ENCODE measurements at places on chromosomes 2 and 18.

GRCh38 chr2:152483276-152484063 is 148.5 kb downstream of the FMNL2 start:
- no peak for DNase-seq

DNA sequence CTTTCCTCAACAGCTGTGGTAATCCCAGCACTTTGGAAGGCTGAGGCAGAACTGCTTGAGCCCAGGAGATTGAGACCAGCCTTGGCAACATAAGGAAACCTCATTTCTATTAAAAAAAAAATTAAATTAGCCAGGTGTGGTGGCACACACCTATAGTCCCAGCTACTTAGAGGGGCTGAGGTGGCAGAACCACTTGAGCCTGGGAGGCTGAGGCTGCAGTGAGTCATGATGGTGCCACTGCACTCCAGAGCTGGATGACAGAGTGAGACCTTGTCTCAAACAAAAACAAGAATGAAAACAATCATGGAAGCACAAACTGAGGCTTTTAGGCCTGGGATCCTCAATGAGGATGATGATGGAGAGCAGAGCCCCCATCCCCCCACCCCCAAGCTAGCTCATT is 19.8 kb downstream of the GAREM1 start:
- DNase-seq: no peak

- no peak for DNase-seq
Measured at GRCh38 chr2:8198766-8199382, 483.0 kb upstream of the ID2 start.

DNA sequence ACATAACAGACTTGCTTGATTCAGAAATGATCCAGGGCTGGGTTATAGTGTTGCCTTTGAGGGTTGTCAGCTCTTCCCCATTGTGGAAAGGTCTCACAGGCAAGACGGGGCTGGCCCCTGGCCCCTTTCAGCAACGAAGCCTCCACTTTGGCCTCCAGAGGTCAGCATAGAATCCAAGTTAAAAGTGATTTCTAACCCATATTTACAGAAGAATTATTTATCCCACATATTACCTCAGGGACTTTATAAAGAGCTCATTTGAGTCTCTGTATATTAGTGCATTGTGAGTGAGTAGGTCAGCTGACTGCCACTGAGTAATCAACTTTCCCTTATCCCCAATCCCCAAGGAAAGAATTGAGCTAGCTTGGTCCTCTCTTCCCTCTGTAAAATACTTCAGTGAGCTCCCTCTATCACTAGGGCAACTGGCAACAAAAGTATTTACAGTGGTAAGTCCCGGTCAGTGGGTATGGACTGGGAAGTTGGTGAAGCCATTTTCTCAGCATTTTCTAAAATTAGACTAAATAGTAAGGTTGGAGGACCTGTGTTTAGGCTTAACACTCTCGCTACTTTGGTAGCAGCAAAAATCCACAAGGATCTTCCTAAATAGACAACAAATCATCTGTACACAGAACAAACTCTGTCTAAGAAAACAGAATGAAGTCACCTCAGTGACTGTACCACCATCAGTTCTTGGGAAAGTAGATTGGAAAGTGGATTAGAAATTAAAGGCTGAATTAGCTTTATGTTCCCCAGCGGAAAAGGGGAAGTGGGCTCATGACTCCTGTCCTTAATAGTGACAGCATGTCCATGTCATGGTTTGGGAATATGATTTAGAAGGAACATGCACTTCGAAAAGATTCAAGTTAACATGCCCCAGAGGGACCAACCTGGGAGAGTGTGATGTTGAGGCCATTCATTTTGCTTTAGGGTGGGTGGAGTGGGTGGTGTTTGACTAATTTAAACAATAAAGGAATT is 171.0 kb upstream of the SIX3 start:
- DNase-seq: peak; percentile 66

- DNase-seq: no peak
Measured at GRCh38 chr2:222677981-222678380, 6.5 kb downstream of the MOGAT1 start.

- no peak for DNase-seq
Measured at GRCh38 chr2:241871538-241872312, 2.2 kb downstream of the RTP5 start.

DNA sequence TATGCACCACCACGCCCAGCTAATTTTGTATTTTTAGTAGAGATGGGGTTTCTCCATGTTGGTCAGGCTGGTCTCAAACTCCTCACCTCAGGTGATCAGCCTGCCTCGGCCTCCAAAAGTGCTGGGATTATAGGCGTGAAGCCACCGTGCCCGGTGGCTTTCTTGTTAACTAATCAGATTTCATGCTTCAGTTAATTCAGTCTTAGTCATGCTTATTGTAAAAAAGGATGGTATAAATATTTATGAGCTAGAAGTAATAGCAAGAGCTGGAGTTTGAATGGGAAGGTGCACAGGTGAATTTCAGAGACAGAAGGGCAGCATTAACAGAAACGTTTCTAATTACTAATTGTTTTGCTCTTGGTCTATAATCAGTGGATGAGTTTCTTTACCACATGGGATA is 10.3 kb downstream of the GEMIN6 start:
- DNase-seq: no peak

GRCh38 chr2:240823449-240824336 is 3.7 kb upstream of the KIF1A start:
- DNase-seq: no peak

GRCh38 chr2:236637686-236638569 is 68.3 kb downstream of the ACKR3 start:
- no peak for DNase-seq

- no peak for DNase-seq
Measured at GRCh38 chr2:47076126-47076506, 79.0 kb downstream of the STPG4 start.

GRCh38 chr2:220478305-220479058 is 851.1 kb downstream of the SLC4A3 start:
- no peak for DNase-seq

DNA sequence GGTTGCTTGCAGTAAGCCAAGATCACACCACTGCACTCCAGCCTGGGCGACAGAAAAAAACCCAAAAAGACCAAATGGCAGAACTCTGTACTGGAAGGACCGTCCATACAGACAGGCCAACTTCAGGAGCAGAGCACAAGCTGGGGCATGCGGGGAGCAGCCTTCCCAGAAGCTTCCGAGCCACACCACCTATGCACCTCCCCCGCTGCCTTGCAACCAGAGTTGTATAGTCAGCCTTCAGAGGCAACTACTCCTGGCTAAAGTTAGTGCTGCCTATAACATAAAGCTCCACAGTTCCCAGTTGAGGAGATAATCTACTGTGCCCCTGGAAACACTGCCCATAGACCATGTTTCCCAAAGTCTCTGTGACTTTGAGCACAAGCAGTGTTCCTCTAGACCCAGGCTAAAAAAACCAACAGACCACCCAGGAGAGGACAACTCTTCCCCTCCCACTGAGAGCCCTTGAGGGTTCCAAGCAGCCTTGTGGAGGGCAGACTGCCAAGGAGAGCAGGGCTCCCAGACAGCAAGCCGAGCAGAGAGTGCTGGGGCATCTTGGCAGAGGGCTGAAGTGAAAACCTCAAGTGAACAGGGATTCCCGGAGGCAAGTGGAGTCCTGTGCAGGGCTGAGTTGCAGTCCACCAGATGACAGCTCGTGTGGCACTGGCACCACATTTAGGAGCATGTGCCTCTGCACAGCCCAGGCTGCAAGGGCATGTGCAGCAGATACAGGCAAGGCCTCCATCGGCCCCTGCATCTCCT is 6.8 kb downstream of the SFT2D3 start:
- DNase-seq: no peak

GRCh38 chr18:9994026-9994570 is 80.3 kb downstream of the VAPA start:
- DNase-seq: no peak

DNA sequence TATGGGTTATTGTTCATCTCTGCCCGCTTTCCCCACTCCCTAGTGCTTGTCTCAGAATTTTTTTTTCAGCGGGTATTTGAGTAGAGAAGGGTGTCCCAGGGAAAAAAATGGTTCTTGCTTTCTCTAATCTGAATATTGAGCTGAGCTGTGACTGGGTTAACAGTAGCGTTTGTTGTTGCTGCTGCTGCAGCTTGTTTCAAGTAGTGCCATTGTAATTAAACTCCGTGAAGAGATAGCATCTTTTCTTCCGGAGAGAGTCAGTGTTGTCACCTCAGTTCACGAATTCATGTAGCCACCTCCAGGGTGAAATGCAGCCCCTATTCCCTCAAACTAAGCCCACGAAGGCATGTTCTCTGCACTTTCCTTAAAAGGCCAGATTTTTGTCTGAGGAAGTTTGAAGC is 1.5 kb upstream of the AAK1 start:
- DNase-seq: no peak

- DNase-seq: peak; percentile 21
Measured at GRCh38 chr18:70489986-70490933, 201.4 kb downstream of the SOCS6 start.

GRCh38 chr2:9638532-9638931 is 7.7 kb upstream of the YWHAQ start:
- peak; percentile 72 for DNase-seq

- DNase-seq: no peak
Measured at GRCh38 chr18:32754508-32755263, 18.1 kb downstream of the KLHL14 start.

DNA sequence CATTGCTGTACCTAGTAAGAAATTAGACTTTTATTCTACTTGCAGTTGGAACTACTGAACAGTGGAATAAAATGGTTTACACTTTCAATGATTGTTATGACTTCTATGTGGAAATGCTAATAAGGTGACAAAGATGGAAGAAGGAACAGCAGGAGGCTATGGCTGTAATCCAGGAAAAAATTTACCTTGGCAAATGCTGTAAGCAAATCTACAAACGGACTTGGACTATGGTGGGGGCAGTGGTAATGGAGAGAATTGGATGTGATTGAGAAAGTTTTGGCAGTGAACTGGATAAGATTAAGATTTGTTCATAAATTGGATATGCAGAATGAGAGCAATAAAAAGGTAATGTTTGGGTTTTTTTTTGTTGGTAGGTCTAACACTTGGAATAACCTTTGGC is 111.0 kb upstream of the ERBB4 start:
- no peak for DNase-seq

DNA sequence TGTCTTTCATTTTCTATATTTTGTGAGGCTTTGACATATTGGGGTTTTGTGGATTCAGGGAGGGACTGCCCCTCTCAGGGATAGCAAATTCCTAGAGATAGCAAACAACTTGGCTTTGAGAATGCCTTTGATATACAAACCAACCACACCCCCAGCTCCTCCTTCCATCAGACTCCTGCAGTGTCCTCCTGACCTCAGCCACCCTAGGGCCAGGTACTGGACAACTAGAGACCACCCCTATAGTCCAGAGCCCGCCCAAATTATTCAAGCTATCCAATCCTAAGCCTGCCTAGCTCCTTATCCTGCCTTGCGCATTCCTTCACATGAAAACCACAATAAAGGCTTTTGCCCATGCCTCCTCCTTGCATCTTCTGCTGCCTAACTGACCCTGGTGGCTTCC is 22.9 kb upstream of the STAM2 start:
- DNase-seq: no peak

- DNase-seq: no peak
Measured at GRCh38 chr18:9038277-9038871, 64.1 kb upstream of the NDUFV2 start.

DNA sequence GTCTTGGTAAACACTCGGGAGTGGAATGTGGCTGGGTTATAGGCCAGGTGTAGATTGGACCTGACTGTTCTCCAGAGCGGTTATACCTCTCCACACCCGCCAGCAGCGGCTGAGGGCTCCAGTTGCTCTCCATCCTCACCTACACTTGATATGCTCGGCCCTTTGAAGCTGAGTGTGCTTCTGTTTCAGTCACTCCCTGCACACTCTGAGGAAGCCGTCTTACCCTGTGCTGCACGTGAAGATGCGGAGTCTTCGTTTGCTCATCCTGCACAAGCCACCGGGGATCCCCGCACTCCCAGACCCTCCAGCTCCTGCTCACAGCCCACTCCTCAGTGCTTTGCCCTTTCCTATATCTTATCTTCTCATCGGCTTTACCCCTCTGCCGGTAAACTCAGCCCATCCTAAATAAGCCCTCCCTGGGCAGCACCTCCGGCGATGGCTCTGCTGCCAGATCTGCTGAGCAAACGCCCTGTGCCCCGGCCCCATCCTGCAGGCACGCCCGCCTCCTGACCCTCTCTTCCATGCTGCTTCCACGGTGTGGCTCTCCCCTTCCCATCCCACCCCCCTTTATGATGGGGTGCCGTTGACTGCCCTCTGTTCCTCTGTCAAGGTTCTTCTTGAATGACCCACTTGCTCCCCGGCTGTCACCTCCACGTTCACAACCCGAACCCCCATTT is 47.3 kb upstream of the ODC1 start:
- DNase-seq: no peak

- no peak for DNase-seq
Measured at GRCh38 chr2:193199322-193199721, 1004.6 kb upstream of the TMEFF2 start.

- DNase-seq: no peak
Measured at GRCh38 chr2:63591566-63592175, 2.9 kb downstream of the MDH1 start.

DNA sequence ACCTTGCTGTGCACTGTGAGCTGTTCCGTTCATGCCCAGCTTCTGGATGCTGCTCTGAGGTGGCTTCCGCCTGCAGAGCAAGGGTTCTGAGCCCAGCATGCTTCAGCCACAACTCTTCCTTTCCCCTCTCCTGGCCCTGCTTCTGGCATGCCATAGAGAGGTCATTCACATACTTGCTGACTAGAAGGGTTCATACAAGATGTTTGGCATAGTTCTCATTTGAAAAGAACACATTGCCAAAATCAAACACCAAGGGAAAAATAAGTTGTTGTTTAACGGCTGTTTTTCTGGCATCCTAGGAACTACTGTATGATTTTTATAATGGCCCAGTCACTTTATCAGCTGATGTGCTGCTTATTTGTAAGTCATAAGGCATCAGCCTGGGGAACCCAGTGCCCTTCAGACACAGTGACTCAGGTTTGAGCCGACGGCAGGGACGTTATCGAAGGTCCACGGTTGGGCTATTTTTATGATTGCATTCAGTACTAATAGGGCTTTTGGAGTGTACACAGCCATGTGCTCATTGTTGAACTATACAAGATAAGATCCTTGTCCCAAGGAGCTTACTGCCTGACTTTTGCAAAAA is 53.9 kb upstream of the CTAGE1 start:
- DNase-seq: no peak

DNA sequence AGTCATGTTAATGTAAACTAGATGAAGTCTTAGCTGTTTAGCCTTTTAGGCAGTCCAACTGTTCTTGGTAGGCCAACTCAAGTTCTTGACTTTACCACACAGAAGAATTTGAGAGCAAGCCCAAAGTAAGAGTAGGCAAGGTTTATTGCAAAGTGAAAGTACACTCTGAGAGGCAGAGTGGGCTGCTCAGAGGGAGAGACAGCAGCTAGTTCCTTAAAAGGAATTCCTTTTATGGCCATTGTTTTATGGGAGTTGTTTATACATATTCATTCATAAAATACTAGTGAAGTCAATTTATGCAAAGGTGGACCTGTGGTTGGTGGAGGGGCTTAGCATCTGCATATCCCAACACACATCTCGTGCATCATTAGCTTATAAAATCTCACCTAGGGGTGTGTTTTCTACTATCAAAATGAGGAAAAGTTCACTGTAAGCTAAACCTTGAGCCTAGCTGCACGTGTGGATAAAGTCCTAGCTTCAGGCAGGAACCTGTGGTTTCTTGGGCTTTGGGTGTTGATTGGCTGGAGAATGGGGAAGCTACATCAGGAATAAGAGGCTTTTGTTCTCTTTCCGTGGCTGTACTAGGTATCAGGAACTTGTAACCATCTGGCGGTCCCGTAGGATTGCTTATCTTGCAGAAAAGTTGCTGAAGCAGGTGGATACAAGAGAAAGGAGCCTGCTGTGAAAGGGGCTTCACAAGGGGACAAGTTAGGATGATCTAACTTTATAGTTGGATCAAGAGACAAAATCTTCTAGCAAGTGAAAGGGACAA is 110.4 kb upstream of the GULP1 start:
- DNase-seq: peak; percentile 8

- DNase-seq: no peak
Measured at GRCh38 chr2:119591523-119591922, 47.3 kb downstream of the CFAP221 start.

Measured in COLO829 (cell line).